NCI-H1417 treated with DMSO at 0.1 percent for 48 hours (cell line): ENCODE measurements at places on chromosomes 6 and 20.

DNA sequence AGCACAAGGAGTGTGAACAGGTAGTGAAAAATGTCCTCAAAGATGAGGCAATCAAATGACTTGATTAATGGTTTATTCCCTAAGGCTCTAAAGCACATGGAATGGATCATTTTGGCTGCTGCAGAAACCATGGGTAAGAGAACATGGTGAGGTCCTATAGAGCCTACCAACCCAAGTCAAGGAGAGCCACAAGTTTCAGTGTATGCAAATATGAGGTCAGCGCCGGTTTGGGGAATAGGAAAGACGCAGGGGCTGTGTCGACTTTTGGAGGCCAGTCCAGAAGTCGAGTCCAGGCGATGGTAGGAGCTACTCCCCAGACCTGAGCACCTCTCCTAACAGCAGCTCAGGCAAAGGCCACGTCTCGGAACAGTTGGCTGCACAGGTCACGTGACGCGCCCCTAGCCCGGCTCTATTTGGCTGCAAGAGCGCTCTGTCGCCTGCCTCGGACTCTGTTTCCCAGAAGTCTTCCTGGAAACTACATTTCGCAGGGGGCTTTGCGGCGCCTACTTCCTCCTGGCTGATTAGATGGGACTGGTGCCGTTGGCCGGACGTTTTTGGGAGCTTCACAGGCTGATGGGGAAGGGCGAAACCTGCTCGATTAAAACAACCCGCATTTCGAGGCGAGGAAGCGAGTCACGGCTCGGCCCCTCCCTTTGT, 74.4 kb upstream of the CHD6 start:
- no peak for DNase-seq

DNA sequence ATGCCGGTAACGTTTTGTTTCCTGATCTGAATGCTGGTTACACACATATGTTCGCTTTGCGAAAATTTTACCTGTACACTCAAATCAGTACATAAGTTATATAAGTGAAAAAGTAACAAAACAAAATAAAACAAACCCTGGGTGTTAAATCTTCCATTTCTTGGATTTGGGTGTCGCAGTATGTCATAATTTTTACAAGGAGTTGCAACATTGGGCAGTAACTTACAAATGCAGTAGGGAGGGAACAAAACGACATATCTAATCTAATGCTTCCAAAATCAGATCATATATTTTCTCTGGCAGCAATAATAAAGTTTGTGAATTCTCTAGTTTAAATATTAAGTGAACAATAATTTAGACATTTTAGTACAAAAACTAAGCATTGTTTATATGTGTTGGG, 25.2 kb downstream of the SNX14 start:
- DNase-seq, result no peak

- no peak for DNase-seq
Observed at GRCh38 chr20:33725607-33726264, 5.6 kb upstream of the PXMP4 start.

DNA sequence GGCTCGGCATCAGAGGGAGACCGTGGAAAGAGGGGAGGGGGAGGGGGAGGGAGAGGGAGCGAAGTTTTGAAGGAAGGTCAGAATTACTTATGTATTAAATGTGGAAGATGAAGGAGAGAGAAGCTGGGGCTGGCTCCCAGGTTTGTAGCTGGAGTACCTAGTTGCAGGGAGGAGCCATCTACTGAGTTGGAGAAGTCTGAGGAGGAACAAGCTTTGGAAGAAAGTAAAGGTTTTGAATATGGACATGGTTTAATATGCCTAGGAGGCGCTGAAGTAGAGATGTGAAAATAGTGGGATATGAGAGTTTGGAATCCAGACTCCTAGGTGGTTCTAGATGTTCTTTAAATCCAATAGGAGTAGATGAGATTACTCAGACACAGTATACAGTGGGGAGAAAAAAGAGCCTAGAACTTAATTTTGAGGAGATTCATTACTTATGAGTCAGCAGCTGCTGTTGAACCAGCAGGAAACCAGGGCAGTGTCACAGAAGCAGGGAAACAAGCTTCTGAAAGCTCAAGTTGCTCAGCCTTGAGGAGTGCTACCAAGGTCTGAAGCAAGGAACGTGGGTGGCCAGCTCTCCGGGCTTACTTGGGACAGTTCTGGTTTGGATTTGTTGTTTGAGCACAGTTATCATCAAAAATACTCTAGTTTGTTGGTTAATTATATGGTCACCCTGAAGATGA, 149.3 kb downstream of the UTRN start:
- no peak for DNase-seq

GRCh38 chr6:119443993-119444641, 94.6 kb upstream of the MAN1A1 start:
- no peak for DNase-seq

DNA sequence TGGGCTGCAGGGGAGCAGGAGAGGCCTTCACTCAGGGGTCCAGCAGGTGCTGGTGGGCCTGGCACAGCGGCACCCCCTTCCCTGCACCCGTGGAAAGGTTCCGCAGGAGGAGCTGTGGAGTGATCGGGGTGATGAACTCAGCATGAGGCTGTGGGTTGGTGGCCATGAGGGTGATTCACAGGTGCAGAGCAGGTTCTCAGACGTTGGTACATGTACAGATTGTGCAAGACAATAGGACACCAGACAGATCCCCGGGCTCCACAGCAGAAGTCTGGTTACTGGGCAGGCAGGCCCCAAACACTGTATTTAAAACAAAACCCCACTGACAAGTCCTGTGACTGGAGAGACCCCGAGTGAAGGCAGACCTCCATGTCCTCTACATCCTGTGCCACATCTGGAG, 151.6 kb upstream of the CDH4 start:
- no peak for DNase-seq

- DNase-seq, result no peak
Observed at GRCh38 chr20:52016022-52016421, 175.6 kb downstream of the ZFP64 start.

GRCh38 chr6:5761370-5761769, 245.4 kb downstream of the NRN1 start:
- no peak for DNase-seq

- DNase-seq, result no peak
Observed at GRCh38 chr6:42864602-42865001, 14.8 kb upstream of the RPL7L1 start.

GRCh38 chr20:52230409-52230808, 38.8 kb upstream of the ZFP64 start:
- no peak for DNase-seq

DNA sequence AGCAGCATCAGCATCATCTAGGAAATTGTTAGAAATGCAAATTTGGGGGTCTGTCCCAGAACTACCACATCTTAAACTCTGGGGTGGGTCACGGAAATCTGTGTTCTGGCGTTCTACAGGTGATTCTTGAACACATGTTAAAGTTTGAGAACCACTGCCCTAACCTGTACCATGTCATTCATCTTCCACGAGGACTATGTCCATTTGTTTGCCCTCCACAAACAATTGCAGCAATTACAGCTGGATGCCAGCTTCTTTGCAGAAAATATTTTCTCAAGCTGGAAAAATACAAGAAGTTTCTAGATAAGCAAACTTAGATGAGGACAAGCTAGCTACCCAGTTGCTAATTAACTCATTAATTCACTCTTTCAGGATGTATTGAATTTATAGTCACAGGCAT, 54.1 kb downstream of the MAFB start:
- DNase-seq, result no peak

- DNase-seq, result no peak
Observed at GRCh38 chr6:105667056-105667455, 264.2 kb upstream of the PREP start.

DNA sequence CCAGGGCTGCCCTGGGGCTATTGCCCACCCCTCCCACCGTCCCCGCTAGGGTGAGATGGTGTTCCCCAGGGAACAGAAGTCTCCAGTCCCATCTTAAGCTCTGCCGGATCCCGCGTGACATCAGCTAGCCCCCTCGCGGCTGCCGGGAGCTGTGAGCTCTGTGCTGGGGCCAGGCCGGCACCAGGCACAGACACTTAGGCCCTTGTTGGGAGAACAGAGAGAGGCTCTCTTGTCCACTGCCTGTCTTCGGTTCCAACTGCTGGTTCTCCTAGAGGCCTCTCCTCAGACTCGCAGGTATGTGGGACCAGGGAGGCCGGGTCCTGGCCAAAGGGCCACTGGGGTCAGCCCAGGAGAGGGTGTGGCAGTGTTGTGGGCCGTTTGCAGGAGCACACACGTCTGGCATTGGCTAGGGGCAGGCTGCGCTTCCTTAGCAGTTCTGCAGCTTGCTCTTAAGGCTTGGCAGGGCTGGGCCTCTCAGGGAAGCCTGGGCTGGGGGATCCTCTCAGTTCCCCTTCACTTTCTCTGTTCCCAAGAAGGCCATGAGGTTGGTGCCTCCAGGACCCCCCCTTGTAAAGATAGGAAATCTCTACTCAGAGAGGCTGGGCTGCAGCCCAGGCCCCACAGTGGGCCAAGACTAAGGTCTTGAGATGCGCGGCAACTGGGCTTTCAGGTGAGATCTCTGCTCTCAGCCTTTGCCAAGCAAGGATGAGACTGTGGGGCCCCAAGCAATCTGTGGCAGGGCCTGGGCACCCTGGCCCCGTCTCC, 6.3 kb downstream of the SGK2 start:
- no peak for DNase-seq

DNA sequence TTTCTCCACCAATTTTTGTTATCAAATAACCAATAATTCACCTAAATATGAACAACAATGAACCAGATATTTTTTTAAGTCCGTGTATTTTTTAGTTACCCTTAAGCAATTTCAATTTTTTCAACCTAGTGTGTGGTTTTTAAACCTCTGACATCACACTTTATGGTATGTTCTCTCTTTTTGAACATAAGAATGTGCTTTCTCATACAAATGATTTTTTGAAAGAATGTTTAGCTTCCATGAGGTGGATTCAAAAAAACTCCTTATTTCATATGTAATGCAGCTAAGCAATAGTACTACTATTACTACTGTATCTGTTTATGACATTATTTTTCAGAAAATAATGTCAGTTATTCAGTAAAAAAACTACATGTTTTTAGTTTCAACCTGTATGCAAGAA, 19.4 kb upstream of the MEI4 start:
- DNase-seq, result no peak

- no peak for DNase-seq
Observed at GRCh38 chr6:168585441-168585840, 144.5 kb downstream of the SMOC2 start.

DNA sequence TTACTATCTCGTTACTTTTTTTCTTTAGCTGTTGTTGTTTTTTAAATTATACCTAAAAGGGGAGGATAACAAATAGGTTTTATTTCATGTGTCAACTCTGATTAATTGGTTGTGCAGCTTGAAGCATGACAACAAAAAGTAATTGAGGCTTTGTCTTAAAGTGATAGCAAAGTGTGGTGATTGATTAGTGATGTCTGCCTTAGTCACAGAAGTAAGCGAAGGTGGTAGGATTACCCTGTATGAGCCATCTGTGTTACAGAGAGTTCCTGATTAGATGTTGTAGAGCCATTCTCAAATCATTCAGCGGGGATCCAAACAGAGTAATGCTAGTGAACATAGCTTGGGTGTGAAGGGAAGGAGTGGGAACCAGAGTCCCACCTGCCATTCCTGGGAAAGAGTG, 14.4 kb upstream of the MRPS10 start:
- no peak for DNase-seq

- DNase-seq, result no peak
Observed at GRCh38 chr20:60470366-60470765, 512.1 kb downstream of the CDH26 start.

- DNase-seq, result no peak
Observed at GRCh38 chr20:33522256-33522820, 32.4 kb downstream of the CBFA2T2 start.

GRCh38 chr6:98977671-98978292, 30.0 kb upstream of the FBXL4 start:
- DNase-seq, result no peak

DNA sequence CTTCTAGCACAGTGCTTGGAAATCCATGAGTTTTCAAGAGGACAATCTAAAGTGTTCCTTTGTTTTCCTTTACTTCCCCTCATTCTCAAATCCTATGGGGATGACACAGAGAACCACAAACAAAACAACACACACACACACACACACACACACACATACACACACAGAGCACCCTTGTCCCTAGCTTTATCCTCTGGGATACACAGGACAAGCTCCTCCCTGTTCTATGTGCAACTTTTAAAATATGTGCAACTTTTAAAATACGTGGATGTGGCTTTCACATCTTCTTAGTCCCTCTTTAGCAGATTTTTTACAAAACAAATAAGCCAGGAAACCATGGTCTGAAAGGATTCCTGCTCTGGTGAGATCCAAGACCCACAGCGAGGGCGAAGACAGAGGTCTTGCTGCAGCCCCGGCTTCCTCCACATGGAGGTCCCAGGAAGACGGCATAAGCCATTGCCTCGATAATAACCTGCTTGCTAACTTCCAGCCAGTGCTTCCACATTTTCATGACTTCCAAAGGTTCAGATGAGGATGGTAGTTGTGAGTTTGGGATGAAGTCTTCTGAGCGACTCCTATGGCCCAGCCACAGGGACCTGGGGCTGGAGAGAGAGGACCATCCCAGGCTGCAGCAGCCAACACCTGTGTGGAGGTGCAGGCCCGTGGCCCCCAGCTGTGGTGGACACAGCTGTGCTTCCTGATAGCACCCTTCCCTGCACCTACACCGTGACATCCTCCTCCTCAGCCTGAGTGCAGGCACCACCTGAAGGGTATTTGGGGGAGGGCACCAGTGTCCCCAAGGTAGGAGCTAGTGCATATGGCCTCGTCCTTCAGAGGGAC, 62.8 kb upstream of the CD93 start:
- DNase-seq, result no peak

DNA sequence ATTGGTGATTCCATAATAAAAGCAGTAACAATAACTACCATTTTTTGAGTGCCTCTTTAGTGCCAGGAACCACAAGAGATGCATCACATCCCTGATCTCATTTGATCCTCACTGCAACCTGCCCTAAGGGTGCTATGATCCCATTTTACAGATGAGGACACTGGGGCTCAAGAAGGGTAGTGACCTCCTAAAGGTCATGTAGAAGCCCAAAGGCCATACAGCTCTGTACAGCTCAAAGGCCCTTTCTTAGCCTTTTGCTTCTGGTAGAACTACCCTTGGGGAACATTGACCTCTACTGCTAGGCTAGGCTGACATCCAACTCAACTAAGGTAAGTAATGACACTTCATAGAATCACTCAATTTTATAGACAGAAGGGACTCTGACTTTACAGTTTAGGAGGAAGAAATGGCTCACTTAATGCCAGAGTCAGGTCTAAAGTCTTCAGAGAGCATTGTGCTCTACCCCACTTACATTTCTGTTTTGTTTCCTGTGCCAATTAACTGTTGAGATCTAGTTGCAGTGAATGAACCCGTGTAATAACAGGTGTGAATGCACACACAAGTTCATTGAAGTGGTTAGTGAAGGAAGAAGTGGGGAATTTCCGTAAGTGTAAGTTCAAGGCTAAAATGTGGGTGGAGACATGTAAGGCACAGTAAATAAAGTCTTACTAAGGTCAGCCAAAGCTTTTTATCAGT, 10.7 kb downstream of the SLC9A8 start:
- DNase-seq, result no peak
